Activated CD4-positive, alpha-beta T cell treated with anti-CD3 and anti-CD28 coated beads, Interleukin-2, amount 10 ng/mL, durations not matched to agents 7 days and 5 days (primary cell): ENCODE measurements at places on chromosomes 4 and X. TPM values are rescaled to one million over a fixed set of nuclear protein-coding genes. Genes with fewer than 3 reads are reported as not detected.

DNA sequence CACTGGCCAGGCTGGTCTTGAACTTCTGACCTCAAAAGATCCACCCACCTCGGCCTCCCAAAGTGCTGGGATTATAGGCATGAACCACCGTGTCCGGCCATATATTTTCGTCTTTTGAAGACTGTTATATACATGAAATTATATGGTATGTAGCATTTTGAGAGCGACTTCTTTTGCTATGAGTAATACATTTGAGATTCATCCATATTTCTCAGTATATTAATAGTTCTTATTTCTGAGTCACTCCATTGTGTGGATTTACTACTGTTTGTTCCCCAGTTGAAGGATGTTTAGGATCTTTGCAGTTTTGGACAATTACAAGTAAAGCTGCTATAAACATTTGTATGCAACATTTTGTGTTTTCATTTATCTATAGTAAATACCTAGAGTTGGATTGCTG, 34.9 kb downstream of the GNL3L start:
- no peak for DNase-seq

- DNase-seq, result peak; percentile 59
These were observed 155.8 kb downstream of the ANTXR2 start for GRCh38 chr4:79917246-79917645.

DNA sequence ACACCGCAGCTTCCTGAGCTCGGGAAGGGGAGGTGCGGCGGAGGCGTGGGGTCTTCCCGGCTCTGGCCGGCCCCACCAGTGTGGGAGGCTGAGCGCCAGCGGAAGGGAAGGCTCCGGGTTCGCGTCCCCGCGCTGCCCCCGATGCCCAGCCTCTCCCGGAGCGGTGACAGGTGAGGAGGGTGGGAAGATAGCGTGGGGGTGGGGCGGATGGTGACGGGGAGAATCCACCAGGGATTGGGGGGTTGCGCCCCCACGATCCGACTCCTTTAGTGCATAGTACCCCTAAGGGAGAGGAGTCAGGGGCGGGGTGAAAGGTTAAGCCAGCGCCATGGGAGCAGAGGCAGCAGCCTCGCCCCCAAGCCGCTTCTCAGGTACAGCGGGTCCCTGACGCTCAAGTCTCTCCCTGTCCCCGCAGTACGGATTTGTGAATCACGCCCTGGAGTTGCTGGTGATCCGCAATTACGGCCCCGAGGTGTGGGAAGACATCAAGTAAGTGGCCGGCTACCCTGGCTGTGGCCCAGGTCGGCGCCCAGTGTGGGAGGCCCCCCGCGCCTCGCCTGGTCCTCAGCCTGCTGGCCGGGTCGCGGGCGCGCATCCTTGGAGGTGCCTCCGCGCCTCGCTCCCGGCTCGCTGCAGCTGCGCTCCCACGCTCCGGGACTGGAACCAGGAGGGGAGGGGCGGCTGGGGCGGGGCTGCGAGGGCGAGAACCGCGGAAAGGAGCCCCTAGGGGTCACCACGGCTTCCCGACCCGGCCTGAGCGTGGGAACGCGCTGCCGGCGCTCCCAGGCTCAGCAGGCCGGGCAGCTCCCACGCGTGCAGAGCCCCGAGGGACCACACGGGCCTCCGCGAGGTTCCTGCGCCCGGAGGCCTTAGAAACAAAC, 791 bp downstream of the GUCY1B1 start:
- no peak for DNase-seq

Gene TET2
- 22.6 TPM for total RNA-seq
